ENCODE measurements at places on chromosomes 5 and 9.

- DNase-seq = no peak
Measured at GRCh38 chr5:159181651-159182050, 27.7 kb downstream of the RNF145 start.

- no peak for DNase-seq
Measured at GRCh38 chr9:27629425-27629824, 56.1 kb upstream of the C9orf72 start.

DNA sequence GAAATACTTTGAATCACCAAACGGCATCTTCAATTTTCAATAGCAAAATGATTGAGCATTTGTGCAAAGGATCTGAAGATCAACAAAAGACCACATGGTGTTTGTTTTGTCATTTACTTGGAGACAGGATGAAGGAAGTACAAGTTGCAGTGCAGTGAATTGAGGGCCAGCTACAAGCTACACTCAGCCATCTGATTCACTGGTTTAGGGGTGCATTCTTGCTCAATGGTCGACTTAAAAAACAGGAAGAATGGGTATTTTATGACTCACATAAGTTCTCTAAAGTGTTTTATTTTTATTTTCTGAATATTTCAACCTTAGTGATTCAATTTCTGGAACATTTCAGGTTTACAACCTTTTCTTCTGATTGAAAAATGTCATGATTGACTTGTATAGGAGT, 412.1 kb upstream of the ADAMTSL1 start:
- DNase-seq = no peak

DNA sequence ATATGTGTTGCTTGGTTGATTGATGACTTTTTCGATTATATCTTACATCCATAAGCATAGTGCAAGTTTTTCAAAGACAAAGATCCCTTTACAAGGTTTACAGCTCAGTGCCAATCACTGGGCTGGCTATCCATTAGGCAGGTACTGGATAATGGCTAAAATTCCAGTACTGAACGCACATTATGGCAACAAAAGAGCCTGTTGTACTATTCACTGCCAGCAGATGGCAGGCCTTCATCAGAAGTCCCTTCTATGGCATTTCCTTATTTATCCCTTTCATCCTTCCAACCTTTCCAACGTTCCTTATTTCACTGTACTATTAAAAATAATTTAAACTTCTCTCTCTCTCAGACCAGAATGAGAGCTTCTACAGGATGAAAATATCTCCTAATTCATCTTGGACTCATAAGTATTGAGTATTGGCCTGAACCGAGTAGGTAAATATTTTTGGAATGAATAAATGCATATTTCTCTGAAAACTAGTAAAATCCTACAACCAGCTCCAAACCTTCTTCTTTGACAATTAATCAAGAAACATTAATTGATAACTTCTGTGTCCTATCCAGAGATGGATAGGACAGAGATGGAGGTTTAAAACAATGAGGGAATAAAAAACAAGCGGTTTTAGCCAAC, 6.7 kb upstream of the WNT8A start:
- DNase-seq = no peak

- DNase-seq = peak; percentile 47
Measured at GRCh38 chr9:113682297-113682771, 193.8 kb upstream of the ZNF618 start.

DNA sequence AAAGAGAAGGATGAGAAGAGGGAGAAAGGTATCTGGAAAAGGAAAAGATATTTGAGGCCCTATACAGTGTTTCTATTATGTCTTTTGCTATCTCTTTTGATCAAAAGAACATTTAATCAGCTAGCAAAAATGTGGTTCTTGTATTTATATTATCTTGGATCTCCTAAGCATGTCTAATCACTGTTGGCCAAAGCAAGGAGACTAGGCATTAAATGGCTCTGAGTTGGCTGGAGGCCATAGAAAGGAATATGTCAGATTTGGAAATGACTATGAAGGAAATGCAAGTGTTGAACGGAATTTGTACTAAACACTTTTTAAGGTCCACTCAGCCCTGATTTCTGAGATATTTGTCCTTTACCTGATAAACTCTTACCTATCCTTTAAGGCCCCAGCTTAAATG, 22.4 kb upstream of the THG1L start:
- no peak for DNase-seq

- no peak for DNase-seq
Measured at GRCh38 chr5:109253262-109253661, 156.5 kb downstream of the PJA2 start.

DNA sequence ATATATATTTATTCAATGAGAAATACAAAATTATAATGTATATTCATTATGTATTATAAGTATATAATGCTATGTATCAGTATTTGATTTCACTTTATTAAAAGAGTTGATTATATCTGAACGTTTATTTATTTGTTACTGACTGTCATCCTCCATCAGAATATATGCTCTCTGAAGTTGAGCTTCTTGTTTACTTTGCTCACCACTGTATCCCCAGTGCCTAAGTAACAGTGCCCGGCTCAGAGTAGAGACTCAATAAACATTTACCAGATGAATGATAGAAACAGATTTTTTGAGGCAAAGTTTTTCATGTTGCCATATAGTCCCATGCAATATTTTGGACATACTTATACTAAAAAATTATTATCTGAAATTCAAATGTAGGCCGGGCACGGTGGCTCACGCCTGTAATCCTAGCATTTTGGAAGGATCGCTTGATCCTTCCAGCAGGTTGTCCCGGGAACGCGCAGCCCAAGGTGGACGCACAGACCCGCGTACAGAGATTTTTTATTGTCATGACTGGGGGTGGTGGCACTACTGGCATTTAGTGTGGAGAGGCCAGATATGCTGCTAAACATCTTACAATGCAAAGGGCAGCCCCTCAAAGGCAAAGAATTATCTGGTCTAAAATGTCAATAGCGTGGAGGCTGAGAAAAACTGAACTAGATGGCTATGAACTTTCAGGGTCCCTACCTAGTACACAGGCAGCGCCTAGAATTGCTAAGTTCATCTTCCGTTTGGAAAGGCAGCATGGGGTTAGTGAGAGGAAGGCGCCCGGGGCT, 761 bp upstream of the DNAJC25 start:
- DNase-seq = peak; percentile 15

DNA sequence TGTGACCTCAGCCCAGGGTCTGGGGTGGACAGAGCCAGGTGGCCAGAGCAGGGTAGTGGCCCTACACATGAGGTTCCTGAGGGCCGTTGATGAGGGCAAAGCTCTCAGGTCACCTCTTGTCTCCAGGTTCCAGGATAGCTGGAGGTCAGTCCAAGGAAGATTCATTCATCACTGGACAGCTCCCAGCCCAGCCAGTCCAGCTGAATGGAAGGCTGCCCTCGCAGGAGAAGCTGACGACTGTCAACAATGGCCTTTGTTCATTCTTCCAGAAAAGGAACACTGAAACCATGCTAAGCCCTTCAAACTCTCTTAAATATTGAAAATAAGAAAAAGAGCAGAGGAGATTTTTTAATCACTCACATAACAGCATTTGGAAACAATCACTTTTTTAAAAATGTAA, 169.7 kb upstream of the TBCA start:
- DNase-seq = no peak

DNA sequence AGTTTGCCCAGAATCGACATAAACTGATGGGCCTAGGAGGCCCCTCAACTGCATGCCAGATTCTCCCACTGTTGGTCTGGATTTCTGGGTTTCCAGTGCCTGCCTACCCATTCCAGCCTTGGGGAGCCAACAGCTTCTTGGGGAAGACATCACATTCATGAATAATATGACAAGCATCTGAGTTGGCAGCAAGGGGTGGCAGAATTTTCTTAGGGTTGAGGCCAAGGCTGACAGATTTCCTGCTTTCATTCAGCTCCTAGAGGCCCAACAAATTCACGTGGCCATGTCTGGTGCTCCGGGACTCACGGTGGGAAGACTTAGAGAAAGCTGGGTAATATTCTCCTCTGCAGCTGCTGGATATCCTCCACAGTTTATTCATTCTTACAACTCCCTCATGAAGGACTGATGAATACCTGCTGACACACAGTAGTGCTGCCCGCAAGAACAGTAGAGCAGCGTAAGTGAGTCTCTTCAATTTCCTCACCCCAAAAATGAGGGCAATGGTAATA, 305.0 kb upstream of the TNC start:
- DNase-seq = no peak

DNA sequence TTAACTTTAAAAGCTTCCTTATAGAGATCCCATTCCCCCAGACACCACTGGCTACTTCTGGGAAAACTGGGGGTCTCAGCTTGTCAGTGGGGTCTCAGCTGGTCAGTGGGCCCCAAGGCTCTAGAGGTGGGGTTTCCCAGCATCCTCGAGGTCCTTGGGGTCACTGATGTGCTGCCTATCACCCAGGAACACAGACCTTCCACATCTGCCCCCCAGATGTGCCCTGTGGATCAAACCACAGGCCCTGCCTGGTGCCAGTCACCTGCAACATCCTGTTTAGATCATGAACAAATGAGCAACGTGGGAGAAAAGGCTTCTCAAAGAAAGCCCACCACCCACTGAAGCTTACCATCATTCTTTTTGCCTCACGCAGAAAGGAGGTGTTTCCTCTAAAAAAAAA, 165.6 kb upstream of the FSTL4 start:
- no peak for DNase-seq

GRCh38 chr5:32030222-32030621, 143.9 kb downstream of the GOLPH3 start:
- no peak for DNase-seq

DNA sequence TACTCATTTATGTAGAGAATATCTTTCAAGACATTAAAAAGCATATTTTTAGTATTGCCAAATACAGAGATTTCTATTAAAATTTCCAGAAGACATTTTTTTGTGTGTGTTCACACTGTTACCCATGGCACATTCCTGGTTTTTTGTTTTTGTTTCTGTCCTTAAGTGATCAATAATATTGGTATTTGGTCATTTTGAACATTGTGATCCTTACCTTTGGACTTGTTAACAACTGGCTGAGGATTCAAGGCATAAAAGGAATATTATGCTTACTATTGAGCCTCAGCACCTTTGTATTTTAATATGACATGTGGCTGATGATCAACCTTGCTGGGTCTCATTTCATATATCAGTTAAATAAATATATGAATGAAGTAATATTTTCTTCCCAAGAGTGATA, 41.9 kb downstream of the ITGA1 start:
- DNase-seq = no peak

Measured in foreskin keratinocyte (primary cell).